ENCODE measurements at places on chromosomes 7 and 10.

- DNase-seq, result no peak
Observed at GRCh38 chr10:22250897-22251660, 33.3 kb upstream of the EBLN1 start.

DNA sequence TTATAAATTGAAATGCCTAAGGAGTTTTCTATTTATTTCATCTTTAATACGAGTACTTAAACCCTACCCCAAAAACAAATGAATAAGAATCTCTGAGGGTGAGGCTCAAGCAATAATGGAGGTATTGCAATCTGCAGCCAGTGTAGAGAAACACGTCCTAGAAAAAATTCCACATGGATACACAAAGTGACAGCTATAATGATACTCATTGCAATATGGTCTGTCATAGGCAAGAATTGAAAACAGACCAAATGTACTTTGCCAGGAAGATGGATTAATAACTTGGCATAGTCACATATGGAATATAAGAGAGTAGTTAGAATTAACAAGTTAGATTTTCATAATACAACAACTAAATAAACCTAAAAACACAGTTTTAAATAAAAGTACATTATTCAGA, 440.1 kb upstream of the STEAP1 start:
- no peak for DNase-seq

DNA sequence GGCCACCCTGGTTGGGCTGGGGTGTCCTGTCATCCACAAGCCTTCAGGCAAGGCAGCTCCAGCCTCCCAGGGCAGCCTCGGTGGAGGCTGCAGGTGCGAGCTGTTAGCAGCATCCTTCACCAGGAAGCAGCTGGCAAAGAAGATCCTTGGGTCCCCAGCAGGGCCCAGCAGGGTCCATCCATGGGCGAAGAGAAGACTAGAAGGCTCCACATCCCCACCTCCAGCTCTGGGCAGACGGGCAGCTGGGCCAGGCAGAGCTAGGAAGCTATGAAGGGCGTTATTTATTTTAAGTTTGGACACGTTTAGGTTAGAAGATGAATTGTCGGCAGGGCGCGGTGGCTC, 348.5 kb downstream of the TCERG1L start:
- no peak for DNase-seq

DNA sequence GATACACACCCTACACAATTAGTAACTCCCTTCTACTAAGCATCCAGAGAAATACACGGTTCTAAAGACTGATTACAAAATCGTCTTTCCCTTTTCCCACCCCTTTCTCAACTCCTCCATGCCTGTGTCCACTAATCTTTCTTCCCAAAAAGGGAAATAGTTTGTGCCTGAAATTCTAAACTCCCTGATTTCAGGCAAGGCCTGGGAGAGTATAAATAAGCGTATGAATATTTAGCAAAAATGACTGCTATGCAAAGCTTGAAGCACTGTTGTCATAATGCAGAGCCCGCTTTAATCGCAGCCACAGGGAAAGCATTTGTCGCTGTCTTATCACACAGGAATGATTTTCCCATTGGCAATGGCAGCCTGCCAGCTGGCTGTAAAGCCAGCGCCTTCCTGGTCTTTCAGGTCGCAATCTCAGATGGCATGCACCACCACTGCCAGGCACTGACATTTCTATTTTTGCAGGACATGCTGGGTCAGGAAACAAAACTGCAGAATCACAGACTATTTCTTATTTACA, 142.9 kb upstream of the PCGF5 start:
- no peak for DNase-seq

DNA sequence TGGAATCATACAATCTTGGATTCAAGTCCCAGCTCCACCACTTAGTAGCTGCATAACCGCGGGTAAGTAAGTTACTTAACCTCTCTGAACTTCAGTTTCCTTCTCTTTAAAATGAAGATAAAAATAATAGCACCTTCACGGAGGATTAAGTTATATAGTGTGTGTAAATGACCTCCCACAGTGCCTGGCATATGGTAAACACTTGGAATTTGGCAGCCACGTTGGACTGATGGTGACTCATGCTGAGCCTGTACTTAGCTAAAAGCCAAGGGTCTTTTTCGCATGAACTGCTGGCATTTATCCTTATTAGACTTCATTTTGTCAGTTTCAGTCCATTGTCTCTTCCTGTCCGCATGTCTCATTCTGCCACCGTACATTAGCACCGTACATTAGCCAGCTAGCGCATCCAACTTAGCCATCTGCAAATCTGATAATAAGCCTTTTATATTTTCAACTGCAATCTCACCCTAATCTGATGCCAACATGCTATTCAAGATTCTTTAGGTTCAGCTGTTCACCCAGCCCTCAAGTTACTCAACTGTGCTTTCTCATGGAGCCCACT, 11.2 kb downstream of the SLC13A4 start:
- no peak for DNase-seq

GRCh38 chr7:133484086-133484485, 231.2 kb downstream of the EXOC4 start:
- DNase-seq, result peak; percentile 1

DNA sequence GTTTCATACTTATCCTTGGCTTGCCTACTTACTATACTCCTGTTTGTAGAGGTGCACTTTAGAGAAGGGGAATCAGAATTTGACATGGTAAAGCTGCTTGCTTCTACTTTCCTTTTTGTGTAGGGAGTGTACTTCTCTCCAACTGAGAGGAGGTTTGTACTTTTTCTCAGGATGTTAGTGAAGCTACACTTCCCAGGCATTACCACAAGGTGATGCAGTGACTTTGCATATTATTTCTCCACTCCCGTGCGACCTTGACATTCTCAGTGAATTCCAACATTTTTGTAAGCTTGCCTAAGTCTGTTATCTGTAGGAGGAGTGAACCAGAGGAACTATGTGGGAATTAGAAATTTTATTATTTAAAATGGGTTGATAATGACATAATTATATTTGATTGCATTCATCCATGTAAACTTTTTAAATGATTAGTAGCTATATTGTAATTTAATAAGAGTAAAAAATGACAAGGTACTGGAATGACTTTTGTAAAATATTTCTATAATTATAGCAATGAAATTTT, 5.2 kb downstream of the TAX1BP1 start:
- no peak for DNase-seq

DNA sequence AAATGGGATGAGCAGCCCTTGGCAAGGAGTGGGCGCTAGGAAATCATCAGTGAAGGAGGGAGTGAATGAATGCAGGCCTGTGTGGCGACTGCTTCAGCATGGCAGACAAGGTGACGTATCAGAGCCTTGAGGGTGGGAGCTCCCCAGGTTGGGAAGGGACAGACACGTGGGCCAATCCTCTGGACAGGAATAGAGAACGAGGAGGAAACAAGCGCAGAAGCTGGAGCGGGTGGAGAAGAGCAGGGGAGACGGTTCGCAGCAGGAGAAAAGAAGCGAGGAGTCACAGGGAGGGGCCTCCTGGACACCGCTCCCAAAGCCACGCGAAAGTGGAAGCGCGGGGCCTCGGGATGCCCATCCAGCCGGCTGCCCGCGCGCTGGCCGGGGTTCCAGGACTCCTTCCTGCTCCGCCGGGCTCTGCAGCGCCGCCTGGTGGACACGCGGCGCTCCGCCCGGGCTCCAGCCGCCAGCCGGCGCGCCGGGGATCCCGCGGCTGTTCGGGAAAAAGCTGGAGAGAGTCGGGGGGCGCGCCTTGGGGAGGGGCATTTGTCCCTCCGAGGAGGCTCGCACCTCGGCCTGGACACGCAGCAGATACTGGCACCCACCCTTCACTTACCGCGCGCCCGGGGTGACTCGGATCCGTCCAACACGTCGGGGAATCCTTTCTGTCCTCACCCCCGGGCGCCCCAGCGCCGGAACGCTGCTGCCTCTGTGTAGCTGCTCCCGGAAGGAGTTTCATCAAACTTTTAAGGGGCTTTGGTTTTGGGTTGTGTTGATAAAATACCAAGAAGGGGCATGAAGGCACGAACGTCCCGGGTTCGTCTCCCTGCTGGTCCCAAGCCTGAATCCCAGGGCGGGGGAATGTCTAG, 6.3 kb downstream of the ZNF503 start:
- no peak for DNase-seq

GRCh38 chr7:150778014-150778737, 22.0 kb downstream of the TMEM176B start:
- DNase-seq, result no peak

DNA sequence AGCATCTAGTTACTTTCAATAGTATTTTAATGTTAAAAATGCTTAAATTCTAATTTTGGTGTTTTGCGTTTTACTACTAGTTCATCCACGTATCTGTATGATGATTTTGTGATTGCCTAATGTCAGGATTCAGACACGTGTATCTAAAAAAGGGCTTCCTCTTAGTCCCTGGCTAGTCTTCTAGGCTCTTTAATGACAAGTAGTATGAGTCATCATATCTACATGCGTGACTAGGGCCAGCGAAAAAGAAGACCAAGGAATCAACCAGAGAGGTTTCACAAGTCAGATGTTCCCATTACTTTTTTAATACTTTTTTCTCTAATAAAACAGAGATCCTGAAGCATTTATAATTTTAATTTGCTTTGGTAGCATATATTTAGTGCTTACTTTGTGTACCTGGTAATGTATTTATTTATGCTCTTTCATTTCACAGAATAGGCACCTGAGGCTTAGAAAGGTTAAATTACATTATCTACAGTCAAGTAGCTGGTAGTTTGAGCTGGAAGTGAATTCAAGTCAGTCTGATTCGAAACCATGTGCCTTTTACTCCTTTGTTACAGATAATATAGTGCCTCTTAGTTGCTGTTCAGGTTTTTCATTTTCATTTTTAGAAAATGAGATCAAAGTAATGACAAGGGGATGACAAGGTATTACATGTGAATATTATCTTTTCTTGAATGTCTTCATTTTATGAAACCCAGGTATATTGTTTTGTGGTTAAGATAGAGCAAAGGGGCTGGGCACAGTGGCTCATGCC, 140.3 kb downstream of the FOXP2 start:
- DNase-seq, result no peak

DNA sequence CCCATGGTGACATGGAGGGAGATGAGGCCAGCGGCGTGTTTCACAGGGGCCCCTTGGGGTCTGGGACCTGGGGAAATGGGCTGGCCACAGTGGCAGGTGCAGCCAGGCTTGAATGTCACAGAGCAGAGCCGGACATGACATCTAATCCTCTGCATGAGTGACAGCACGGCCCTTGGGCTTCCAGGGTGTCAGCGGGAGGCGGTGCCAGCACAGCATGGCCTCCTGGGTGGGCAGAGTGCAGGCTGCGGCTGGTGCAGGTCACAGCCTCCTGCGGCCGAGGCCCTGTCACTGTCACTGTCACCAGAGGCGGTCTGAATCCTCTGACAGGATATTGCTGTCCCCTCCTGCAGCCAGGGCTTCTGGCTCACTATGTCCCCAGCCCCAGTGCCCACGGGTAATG, 18.2 kb downstream of the BHLHA15 start:
- no peak for DNase-seq

DNA sequence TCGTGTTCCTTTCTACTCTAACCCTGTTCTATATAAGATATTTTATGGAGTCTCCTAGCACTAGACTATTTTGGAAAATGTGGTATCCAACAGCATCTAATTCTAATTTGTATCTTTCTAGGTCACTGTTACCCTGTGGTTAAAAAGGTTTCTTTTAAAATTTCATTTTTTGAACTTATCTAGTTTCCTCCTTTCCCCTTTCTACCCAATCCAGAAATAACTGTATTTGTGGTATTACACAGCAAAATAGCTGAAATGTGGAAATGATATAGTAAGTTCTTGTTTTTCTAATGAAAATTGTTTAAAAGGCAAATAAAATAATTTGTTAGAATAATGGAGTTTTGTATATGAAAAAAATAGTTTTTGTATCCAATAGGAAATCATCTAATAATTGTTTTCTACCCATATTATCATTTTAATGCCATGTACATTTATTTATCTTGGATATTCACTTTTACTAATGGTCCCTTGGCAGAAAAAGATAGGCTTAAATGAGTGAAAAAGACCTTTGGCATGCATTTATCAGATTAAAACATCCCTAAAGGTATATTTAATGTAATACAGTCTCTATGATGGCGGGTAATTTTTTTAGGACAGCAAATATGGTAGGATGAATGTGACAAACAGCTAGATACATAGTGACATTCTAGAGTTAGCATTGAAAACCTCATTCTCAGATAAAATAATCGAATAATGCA, 175.5 kb upstream of the PLXDC2 start:
- DNase-seq, result no peak

DNA sequence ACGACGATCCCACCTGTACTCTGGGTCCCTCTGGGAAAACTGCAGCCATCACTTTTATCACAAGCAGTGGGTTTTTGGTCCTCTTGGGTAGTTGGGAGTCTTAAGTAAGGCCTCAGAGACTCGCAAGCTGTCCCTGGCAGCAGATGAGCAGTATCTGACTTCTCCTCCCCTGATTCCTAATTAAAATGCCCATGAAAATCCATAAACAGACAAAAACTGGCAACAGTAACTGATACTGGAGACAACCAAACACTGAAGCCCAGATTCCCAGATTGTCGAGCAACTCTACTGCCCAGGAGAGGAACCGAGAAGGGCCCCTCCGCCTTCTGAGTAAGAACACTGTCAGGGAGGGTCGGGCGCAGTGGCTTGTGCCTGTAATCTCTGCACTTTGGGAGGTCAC, 333.8 kb downstream of the CALN1 start:
- DNase-seq, result no peak

GRCh38 chr10:62057850-62058249, 156.4 kb downstream of the ARID5B start:
- DNase-seq, result no peak

DNA sequence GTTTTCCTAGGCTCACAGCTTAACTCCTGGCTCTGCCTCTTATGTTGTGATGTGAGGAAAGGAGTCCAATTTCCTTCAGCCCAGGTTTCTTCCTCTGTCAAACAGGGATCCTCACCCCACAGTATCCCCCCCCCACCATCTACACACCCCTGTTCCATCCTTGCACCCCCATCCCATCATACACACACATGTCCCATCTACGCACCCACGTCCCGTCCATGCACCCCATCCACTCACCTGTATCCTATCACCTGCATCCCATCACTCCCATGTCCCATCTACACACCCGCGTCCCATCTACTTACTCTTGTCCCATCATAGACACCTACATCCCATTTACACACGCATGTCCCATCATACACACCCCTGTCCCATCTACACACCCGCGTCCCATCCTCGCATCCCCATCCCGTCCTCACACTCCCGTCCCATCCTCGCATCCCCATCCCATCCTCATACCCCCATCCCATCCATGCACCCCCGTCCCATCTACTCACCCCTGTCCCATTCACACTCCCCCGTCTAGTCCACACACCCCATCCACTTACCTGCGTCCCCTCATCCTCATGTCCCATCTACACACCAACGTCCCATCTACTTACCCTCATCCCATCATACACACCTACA, 117.3 kb downstream of the TRRAP start:
- no peak for DNase-seq

- DNase-seq, result no peak
Observed at GRCh38 chr7:93044147-93044810, 73.5 kb downstream of the SAMD9 start.

- no peak for DNase-seq
Observed at GRCh38 chr7:101681170-101682007, 52.3 kb upstream of the MYL10 start.

- no peak for DNase-seq
Observed at GRCh38 chr7:151568956-151569940, 49.6 kb upstream of the RHEB start.

All from stimulated activated CD4-positive, alpha-beta T cell treated with anti-CD3 and anti-CD28 coated beads, Interleukin-1b, Interleukin-23, amount 100 ng/mL, for 4 hours (primary cell).